ENCODE measurements at places on chromosomes 7 and 10. TPM values are rescaled to one million over a fixed set of nuclear protein-coding genes. Genes with fewer than 3 reads are reported as not detected.

Gene MNX1
- not detected for polyA plus RNA-seq

Gene CALHM2
- polyA plus RNA-seq, result 0.92 TPM

Gene OR2A7
- polyA plus RNA-seq, result 5.5 TPM

Gene SLC26A5
- not detected for polyA plus RNA-seq

Gene H2AZ2
- 62.6 TPM for polyA plus RNA-seq

Gene MRC1
- polyA plus RNA-seq, result 0.01 TPM

Gene SPOCK2
- 0.03 TPM for polyA plus RNA-seq

Gene TMEM213
- not detected for polyA plus RNA-seq

Gene SKAP2
- polyA plus RNA-seq, result 15.0 TPM

Gene HYAL4
- polyA plus RNA-seq, result 0.39 TPM

GRCh38 chr10:72334825-72335393, 19.8 kb downstream of the DNAJB12 start:
- DNase-seq, result no peak

GRCh38 chr7:29495653-29496052, 68.0 kb upstream of the PRR15 start:
- DNase-seq, result no peak

GRCh38 chr10:113104047-113104446, 154.0 kb downstream of the TCF7L2 start:
- DNase-seq, result no peak

DNA sequence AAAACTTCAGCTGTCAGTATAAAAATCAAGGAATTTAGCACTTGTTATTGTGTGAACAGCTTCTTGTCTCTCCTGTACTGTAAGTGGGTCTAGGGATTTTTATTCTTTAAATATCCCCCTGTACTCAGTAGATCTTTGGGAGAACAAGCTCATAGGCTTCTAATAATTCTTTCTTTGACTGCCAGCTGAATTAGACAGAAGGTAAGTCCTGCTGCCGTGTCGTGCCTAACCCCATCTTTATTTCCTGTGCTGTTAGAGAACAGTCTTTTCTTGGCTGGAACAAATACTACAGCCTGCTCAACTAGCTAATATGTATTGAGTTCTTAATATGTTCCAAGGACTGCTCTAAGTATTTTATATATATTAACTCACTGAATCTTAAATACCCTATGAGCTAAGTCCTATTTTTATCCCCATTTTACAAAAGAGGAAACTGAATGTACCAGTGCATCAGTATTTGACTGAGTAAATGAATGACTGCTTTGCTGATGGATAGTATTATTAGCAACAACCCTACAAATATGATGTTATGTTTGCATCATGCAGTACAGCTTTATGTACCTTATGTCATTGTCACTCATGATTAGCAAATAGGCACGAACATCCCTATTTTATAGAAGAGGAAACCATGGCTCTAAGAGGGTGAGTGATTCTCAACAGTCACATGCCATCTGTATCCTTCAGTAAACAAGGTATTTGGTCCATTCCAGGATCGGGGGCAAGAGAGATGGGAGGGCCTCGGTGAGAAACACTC, 5.5 kb upstream of the DUSP5 start:
- DNase-seq, result no peak

DNA sequence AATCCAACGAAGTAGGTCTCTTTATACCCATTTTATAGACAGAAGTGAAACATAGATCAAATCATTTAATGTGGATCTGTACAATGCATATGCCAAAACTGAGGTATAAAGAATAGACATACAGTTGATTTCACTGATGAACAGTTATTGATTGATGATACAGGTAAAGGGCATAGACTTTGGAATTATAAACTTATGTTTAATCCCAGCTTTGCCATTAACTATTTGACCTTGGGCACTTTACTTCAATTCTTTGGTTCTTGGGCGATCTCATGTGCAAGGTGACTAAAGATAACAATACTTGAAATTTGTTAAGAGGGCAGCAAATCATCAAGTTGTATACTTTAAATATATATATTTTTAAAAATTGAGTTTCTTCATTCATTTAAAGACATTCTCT, 28.6 kb downstream of the FRA10AC1 start:
- DNase-seq, result no peak

- no peak for DNase-seq
These were observed 842 bp downstream of the SEMA3A start for GRCh38 chr7:84193747-84194146.

GRCh38 chr7:111138586-111138985, 47.7 kb downstream of the LRRN3 start:
- no peak for DNase-seq

- DNase-seq, result no peak
These were observed 139.2 kb upstream of the PRR15 start for GRCh38 chr7:29424295-29424983.

- DNase-seq, result no peak
These were observed 40.9 kb upstream of the EFCAB10 start for GRCh38 chr7:105622106-105622731.

DNA sequence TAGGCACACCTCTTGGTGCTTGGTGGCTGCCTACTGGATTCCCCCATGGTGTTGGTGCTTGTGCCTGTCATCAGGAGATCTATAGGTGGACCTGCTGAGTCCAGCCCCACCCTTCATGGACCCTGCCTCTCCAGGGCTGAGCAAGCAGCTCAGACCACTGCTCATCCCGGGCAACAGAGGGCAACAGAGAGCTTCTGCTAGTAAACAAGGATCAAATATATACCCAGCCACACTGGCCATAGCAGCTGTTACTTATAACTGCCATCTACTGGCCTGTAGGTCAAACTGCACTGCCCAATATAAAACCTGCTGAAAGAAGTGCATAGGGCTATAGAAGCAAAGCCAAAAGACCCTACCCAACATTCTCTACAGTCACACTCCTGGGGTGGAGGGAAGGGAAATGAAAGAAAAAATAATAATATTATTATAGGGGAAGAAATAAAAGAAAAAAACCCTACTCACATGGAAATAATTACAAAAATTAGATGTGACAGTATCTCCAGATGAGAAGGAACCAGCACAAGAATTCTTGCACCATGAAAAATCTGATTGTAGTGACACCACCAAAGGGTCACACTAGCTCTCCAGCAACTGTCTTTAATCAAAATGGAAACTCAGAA, 54.9 kb upstream of the ZNF800 start:
- DNase-seq, result no peak

DNA sequence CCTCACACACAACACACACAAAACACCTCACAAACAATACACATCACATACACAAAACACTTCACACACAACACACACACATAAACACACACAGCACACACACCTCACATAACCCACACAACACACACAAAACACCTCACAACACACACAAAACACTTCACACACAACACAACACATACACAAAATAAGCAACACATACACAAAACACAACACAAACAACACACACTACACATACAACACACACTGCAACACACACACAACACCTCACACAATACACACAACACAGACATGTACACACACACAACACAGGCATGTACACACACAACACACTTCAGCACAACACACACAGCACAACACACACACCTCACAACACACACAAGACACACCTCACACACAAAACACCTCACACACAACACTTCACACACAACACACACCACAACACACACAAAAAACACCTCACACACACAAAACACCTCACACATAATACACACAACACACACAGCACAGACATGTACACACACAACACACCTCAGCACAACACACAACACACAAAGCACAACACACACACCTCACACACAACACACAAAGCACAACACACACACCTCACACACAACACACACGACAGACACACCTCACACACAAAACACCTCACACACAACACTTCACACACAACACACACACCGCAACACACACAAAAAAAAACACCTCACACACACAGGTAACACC, 107.5 kb downstream of the TNS3 start:
- DNase-seq, result no peak

DNA sequence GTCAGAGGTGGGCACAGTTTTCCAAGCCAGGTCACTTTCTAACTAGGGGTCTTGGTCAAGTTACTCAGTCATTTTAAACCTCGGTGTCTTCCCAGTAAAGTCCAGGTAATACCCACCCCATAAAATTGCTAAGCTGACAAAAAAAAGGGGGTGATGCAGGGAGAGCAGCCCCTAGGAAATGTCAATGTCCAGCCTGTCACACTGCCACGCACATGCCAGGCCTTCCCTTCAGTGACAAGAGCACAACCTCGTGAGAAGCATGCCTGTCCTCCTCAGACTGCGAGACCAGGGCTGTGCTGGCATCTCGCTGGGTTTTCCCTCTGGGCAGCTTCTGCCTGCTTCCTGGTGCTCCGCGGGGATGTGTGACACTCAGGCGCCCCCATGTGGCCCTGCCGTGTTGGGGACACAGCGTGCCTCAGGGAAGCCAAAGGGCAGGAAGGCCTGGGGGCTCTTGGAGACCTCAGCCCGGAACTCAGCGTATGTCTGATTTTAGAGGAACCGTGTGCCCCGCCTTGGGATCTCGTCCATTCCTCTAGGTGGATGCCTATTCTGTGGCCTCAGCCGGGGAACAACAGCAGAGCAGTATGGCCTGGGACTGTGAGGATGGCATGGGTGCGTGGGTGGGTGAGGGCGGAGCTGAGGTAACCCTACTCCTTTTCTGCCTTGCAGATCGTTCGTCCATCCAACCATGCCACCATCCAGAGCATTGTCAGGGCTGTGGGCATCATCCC, 10.2 kb upstream of the GDF2 start:
- no peak for DNase-seq

GRCh38 chr7:37833107-37833817, 15.1 kb upstream of the NME8 start:
- DNase-seq, result no peak

GRCh38 chr7:53628775-53629174, 593.3 kb downstream of the POM121L12 start:
- DNase-seq, result no peak

- no peak for DNase-seq
These were observed 591.4 kb downstream of the PARD3 start for GRCh38 chr10:34223658-34224057.

- no peak for DNase-seq
These were observed 235.2 kb upstream of the ZWINT start for GRCh38 chr10:56596257-56596656.

GRCh38 chr10:113026679-113027078, 76.6 kb downstream of the TCF7L2 start:
- DNase-seq, result no peak

DNA sequence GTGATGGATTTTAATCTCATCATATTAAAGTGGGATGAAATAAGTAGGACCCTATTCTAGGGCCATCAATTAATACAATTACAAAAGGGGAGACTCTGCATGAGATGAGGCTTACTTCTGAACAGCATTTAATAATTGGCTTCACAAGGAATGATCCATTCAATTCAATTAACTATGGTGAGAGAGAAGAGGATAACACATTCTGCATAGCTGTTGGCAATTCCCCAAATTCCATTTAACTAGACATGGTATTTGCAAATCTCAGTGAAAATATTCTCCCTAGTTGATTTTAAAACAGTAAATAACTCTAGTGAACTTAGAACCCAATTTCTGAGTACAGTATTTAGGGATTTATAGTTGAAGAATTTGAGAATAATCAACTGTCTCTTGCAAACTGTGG, 145.3 kb downstream of the NOC3L start:
- no peak for DNase-seq

- no peak for DNase-seq
These were observed 37.2 kb downstream of the PRSS2 start for GRCh38 chr7:142807855-142808460.

- no peak for DNase-seq
These were observed 76.2 kb upstream of the APBB1IP start for GRCh38 chr10:26361971-26362370.

GRCh38 chr7:116500078-116500853, 728 bp downstream of the CAV2 start:
- DNase-seq, result no peak

DNA sequence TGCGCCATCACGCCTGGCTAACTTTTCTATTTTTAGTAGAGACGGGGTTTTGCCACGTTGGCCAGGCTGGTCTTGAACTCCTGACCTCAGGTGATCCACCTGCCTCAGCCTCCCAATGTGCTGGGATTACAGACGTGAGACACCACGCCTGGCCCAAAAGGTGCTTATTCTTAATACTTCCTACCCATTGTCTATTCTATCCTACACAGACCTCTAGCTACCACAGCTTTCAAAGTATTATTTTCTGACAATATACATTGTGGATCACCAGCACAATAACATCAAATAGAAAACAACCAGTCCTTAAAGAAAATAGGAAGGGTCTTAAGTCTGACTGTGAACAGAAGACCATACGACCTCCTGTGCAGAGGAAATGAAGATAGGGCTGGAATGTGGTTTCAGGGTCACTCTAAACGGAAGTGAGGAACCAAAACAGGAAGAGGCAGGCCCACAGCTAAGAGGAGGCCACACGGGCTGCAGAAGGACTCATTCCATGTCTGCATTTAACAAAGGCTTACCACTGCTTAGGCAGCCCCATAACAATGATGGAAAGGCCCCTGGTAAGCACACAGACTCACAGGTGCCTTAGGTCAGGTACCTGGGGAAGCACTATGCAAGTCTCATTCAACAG, 115.2 kb downstream of the ZFAND4 start:
- no peak for DNase-seq

DNA sequence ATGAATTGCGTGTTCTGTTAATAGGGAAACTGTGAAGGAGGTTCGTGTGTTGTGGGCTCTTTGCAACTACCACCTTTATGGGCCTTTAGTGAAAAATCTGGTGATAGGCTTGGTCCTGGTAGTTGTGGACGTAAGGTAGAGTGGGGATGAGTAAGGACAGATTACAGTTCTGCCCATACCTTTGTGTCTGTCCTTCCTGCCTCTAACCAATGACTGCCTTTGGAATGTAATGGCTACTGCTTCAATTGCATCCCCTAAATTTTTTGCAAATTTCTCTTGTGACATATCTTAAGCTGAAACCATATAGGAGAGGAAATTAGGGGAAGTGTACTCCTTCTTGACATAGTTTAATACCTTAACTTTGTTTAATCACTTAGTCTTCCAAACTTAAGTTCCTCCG, 82.3 kb downstream of the ADK start:
- no peak for DNase-seq

- no peak for DNase-seq
These were observed 20.9 kb upstream of the PRKAR2B start for GRCh38 chr7:107023522-107024151.

- no peak for DNase-seq
These were observed 152.6 kb downstream of the C10orf105 start for GRCh38 chr10:71567006-71567405.

- DNase-seq, result no peak
These were observed 16.4 kb upstream of the ITPRID1 start for GRCh38 chr7:31497516-31497915.

- no peak for DNase-seq
These were observed 21.8 kb downstream of the ELFN1 start for GRCh38 chr7:1691601-1692514.
